ENCODE measurements at places on chromosomes 4 and X.

DNA sequence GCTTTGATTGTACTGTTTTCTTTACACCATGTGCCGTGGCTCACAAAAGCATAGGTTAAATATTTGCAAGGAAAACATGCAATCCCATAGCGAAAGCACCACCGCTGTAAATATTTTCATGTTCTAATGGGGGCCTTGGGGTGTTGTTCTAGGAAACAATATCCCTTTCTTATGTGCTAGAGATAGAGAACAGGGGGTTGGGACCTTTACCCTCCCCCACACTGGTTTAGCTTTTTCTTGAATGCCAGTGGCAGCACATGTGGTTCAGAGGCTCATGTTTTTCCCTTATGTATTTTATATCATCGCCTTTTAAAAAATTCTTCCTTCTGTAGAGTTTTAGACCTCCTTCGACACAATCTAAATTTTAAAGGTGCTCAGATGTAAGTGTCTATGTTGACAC lies 422.6 kb upstream of the TENM3 start:
- DNase-seq: no peak

GRCh38 chr4:186887291-186887700 lies 163.6 kb upstream of the FAT1 start:
- no peak for DNase-seq

GRCh38 chrX:110846071-110846470 lies 50.5 kb upstream of the CHRDL1 start:
- DNase-seq: no peak

DNA sequence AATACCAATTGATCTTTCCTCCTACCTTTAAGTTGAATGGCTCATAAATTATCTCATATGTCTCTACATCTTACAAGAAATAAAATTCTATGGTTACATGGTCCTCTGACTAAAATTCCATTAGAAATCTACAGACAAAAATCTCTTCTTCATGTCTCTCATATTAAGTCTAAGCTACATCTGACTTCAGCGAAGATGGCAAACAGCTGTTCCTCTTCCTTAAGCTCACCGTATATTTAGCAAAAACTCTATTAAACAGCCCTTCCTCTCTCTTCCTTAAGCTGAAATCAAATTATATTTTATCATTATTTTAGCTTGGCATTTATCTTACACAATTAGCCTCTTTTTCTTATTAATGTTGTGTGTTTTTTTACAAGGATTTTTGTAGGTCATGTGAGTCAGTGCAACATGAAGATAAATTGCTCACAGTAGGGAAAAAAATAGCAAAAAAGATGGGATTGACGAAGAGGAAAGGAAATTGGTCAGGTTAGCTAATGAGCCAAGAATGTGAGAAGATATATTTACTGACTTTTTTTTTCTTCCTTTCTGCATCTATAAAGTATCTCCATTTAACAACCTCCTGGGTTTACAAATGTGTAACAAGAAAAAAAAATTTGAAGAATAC lies 2412.8 kb downstream of the ARAP2 start:
- DNase-seq: no peak

- DNase-seq: no peak
Observed at GRCh38 chr4:27861802-27862201, 1001.2 kb downstream of the STIM2 start.

- DNase-seq: peak; percentile 54
Observed at GRCh38 chrX:48025561-48025960, 18.8 kb downstream of the SPACA5 start.

All from CD4-positive, alpha-beta memory T cell (primary cell).